ENCODE measurements at places on chromosomes 5 and 9.

- DNase-seq = no peak
Observed at GRCh38 chr9:15333376-15333881, 26.4 kb upstream of the TTC39B start.

- DNase-seq = no peak
Observed at GRCh38 chr5:54990841-54991258, 5.5 kb upstream of the ESM1 start.

DNA sequence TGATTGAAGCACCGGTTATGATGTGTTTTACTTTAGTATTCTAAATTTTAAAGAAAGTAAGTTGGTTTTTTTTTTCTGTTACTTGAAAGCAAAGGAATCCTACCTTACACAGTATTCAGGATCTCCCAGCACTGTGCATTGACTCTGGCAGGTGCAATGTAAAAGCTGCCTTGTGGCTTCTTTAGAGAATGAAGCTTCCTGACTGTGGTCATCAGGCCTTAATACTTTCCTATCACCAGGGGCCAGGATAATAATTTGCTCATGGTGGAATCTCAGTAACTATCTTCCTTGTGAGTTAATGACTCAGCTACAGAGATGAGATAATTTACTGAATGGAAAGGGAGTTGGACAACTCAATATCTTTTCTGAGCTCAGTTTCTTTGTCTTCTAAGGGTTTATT lies 435.5 kb upstream of the ZNF608 start:
- DNase-seq = no peak

DNA sequence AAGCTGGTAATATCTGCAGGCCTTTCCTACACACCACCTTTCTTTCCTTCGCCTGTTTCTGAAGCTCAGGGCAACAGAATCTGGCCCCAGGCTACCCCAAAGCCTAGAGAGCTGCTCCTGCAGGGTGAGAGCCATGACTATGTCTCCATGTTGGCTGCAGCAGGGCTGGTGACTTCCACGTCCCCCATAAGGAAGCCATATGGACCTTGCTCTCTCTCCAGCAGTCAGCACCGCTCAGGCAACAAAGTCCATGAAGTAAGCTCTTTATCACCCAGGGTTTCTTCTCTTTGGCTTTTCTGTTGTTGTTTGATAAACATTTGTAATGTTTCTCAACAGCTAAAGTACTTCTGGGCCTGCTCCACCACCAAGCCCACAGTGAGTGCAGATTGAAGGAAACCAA lies 125.2 kb downstream of the SLIT3 start:
- no peak for DNase-seq

DNA sequence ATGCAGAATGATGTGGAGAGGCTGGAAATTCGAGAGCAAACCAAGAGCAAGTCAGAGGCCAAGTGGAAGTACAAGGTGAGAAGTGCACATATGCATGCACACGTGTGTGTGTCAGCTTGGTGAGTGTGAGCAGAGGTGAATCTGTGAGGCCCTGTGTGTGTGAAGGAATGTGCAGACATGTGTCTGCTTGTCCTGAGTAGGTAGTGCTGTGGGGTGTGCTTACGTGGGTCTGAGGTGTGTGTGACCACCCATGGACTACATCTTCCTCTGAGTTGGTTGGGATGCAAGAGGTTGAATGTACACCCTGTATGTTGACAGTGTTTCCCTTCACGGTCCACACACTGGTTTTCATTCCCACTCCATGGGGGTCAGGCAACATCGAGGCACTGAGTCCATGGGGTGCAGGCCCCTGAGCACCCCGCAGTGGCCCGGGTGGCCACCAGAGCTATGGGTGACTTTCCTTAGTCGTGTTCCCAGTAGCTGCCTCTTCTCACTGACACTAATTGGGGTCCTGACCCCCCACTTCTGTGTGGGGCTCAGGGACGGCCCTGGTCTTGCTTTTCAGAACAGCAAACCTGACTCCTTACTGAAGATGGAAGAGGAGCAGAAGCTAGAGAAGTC lies 86.7 kb downstream of the PHF2 start:
- no peak for DNase-seq
